ENCODE measurements at places on chromosomes 7 and 10.

- no peak for DNase-seq
Observed at GRCh38 chr7:146028251-146028750, 88.3 kb upstream of the CNTNAP2 start.

DNA sequence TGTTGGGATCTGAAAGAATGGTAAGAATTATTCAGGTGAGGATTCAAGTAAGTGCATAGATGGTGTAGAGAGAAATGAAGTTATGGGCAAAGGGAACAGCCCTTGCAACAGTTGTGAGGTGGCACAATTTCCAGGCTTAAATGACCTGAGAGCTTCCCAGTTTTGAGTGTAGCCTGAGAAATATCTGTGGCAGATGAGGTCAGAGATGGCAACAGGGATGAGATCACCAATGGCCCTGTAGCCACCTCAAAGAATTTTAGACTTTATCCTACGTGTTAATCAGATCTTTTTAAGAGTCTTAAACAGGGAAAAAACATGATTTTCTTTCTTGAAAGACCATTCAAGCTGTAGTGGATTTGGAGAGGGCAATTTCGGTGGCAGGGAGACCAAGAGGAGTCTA is 1.9 kb upstream of the NRF1 start:
- no peak for DNase-seq

DNA sequence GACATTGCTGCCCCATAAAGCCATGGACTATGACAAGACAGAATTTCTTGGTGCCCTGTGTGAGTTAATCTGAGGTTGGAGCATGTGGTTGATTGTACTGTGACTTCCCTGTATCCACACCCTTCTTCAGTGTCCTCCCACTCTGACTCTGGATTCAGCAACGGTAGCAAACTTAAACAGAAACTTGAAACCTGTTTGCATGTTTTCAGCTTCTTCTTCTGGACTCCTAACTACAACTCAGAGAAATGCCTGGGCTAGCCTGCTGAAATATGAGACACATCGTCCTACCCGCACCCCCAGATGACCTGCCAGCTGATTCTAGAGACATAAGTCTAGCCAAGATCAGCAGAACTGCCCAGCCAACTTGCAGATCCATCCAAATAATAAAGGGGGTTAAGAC is 78.4 kb downstream of the IPMK start:
- no peak for DNase-seq

DNA sequence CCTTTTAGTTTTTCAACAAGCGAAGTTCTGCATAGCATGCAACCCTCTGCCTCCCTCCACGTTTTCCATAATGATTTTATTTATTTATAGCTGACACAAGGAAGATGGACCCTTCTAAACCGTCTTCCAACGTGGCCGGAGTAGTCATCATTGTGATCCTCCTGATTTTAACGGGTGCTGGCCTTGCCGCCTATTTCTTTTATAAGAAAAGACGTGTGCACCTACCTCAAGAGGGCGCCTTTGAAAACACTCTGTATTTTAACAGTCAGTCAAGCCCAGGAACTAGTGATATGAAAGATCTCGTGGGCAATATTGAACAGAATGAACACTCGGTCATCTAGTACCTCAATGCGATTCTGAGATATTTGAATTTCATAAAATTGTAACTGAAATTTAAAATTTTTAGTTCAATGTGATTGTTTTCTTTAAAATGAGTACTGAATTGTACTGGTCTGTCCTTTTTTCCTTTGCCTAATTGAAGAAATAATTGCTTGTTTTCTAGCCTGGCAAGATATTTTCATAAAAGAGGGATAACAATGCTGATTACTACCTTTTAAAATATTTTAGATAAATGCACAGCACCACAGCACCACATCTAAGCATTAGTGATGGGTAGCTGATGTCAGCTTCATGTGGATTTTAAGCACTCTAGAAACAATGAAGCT is 41.5 kb upstream of the SLC39A12 start:
- peak; percentile 8 for DNase-seq

DNA sequence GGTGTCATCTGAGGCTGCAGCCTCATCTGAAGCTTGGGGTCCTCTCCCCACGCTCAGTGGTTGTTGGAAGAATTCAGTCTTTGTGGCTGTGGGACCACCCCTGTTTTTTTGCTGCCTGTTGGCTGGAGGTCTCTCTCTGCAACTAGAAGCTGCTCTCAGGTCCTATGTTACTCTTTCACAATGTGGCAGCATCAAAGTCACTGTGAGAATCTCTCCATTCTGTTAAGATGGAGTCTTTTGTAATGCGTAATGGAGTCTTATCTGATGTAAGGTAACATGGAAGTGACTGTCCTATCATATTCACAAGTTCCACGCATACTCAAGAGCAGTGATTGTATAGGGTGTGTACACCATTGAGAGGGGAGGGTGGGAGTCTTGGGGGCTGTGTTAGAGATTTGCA is 24.9 kb downstream of the TSPAN13 start:
- DNase-seq: no peak

DNA sequence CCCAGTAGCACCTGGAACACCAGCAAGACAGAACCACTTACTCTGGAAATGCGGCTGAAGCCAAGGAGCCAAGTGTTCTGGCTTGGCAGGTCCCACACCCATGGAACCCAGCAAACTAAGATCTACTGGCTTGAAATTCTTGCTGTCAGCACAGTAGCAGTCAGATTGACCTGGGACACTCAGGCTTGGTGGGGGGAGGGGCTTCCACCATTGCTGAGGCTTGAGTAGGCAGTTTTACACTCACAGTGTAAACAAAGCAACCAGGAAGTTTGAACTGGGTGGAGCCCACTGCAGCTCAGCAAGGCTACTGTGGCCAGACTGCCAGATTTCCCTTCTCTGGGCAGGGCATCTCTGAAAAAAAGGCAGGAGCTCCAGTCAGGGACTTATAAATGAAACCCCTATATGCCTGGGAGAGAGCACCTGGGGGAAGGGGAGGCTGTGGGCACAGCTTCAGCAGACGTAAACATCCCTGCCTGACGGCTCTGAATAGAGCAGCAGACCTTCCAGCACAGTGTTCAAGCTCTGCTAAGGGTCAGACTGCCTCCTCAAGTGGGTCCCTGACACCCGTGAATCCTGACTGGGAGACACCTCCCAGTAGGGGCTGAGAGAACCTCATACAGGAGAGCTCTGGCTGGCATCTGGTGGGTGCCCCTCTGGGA is 121.2 kb downstream of the MTERF1 start:
- no peak for DNase-seq

DNA sequence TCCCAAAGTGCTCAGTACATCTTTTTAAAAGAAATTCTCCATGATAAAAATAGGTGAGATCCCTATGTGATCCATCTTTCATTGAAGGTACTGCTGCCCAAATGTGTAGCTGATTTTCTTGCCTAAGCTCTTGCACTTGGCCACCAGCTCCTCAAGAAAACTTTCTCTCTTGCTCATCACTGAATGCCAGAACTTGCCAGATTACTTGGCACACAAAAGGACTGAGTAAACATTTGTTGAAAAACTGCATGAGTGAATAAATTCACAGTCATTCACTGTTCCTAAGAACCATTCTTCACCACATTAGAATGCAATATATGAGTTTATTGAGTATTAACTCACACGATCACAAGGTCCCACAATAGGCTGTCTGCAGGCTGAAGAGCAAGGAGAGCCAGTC is 99.9 kb downstream of the TRIL start:
- no peak for DNase-seq

DNA sequence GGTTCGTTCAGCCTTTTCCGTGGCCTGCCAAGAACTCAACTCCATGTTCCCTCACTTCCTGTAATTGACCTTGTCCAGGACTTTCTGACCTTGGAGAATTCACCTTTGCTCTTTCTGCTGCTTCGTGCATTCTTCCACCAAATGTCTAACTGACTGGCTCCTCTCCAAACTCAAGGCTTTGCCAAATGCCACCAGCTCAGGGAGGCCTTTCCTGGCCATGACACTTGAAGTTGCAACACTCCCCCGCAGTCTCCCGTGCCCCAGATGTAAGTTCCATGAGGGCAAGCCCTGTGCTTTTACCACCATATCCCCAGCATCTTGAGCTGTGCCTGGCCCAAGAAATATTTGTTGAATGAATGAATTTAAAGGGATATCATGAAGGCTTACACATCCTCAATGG is 238.4 kb downstream of the ARHGAP21 start:
- no peak for DNase-seq

DNA sequence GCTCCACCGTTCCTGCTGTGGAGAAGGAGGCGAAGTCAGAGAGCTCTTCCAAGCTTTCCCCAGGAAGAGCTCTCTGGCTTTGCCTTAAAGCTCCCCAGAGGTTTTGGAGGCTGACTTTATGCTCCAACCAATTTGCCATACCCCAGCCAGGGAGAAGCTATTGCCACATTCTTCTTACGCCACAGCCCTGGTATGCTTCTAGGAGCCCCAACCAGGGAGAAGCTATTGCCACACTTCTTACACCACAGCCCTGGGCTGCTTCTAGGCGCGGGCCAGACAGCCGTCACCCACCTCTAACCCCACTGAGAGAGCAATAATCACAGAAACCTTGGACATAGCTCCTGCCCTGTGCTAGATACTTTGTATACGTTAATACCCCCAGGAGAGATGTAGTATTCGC is 951 bp downstream of the ELOVL3 start:
- DNase-seq: no peak

- no peak for DNase-seq
Observed at GRCh38 chr10:25061711-25062449, 45.5 kb downstream of the THNSL1 start.

- DNase-seq: no peak
Observed at GRCh38 chr7:137846827-137847567, at the start of gene DGKI. Gene DGKI, minus strand, starts transcription at chr7:137846974.

DNA sequence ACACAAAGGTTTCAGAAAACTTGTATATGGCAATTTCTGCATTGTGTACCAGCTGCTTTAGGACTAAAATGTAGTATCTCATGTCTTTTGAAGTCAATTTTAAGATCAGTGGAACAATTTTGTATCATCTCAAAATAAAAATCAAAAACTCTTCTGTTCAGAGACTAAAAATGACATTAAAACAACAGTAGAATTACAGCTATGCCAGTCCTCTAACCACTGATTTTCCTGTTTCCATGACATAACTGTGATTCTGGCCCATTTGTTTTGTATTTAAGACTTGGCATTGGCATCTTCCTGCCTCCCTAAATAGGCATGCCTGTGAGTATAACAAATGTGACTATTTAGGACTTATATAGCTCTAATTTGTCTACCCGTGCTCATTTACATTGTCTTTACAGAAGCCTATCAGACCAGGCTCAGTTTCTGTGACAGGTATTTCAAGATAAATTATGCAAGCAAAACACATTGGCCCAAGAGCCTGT is 29.1 kb upstream of the VPS41 start:
- no peak for DNase-seq

GRCh38 chr7:123051916-123052315 is 56.4 kb upstream of the TAS2R16 start:
- no peak for DNase-seq

- no peak for DNase-seq
Observed at GRCh38 chr10:71126432-71126831, 85.9 kb upstream of the UNC5B start.

GRCh38 chr7:158050441-158050977 is 537.1 kb downstream of the PTPRN2 start:
- DNase-seq: no peak

DNA sequence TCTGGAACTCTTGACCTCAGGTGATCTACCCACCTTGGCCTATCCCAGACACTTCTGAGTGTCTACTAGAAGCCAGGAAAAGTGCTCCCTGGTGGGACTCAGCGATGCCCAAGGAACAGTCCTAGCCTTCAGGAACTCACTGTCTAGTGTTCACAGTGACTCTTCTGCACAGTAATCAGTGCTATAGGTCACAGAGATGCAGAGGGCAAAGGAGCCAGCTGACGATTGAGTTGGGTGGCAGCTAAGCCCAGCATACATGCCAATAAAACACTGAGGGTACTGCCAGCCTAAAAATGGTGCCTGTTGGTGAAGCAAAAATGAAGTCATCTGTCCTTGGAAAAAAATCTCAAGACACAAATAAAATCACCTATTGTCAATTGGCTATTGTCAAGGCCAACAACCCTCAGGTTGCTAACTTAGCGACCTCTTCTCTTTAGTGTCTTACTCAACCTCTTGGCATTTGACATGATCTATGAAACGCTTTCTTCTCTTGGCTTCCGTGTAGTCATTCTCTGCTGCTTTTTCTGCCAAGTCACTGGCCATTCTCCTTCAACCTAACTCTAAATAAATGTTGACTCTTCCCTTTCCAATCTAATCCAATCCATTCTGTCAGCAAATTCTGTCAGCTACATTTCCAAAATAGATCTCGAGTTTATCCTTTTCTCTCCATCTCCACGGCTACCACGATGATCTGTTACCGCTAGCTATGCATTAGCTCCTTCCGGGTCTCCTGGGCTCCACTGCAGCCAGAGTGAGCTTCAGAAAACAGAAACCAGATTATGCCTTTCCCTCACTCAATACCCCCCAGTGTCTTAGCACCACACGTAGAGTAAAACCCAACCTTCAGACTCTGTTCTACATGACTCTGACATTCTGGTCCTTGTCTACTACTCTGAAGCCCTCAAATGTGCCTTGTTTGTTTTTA is 99.2 kb downstream of the ATXN7L1 start:
- DNase-seq: no peak

GRCh38 chr7:5295039-5296014 is 12.6 kb downstream of the SLC29A4 start:
- no peak for DNase-seq

DNA sequence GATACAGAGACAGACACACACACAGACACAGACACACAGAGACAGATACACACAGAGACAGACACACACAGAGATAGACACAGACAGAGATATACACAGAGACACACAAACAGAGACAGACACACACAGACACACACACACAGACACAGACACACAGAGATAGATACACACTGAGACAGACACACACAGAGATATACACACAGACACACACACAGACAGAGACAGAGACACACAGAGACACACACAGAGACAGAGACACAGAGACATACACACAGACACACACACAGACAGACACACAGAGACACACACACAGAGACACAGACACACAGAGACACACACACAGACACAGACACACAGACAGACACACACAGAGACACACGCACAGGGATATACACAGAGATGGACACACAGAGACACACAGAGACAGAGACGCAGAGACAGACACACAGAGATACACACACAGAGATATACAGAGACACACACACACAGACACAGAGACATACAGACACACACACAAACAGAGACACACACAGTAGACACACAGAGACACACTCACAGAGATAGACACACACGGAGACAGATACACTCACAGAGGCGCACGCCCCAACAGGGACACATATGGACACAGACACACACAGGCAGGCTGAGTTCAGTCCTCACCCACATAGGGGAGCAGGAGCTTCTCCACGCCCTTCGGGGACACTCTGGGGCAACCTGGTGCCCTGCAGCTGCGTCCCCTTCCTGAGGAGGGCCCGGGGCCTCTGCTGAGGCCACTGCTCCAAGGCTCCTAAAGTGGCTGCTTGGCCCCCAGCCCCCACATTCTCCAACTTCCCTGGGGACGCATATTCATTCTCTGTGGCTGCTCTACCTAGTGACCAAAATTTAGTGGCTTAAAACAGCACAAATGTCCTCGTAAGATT is 10.3 kb upstream of the PPP2R2D start:
- no peak for DNase-seq

DNA sequence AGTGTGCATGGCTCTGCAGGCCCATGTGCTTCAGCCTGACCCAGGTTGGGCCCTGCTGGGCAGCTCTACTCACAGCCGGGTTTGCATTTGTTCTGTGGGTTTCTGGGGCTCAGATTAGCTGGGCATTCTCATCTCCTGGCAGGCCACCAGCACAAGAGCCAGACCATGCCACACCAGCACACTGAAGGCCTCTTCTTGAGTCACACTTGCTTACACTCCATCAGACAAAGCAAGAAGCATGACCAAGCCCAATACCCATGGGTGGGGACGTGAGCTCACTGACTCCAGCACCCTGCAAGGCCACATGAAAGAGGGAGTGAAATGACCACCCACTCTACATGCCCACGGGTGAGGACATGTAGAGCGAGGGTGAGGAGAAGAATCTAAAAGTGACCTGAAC is 257.8 kb upstream of the PPP2R2D start:
- no peak for DNase-seq
